ENCODE measurements at places on chromosomes 2 and 18.

DNA sequence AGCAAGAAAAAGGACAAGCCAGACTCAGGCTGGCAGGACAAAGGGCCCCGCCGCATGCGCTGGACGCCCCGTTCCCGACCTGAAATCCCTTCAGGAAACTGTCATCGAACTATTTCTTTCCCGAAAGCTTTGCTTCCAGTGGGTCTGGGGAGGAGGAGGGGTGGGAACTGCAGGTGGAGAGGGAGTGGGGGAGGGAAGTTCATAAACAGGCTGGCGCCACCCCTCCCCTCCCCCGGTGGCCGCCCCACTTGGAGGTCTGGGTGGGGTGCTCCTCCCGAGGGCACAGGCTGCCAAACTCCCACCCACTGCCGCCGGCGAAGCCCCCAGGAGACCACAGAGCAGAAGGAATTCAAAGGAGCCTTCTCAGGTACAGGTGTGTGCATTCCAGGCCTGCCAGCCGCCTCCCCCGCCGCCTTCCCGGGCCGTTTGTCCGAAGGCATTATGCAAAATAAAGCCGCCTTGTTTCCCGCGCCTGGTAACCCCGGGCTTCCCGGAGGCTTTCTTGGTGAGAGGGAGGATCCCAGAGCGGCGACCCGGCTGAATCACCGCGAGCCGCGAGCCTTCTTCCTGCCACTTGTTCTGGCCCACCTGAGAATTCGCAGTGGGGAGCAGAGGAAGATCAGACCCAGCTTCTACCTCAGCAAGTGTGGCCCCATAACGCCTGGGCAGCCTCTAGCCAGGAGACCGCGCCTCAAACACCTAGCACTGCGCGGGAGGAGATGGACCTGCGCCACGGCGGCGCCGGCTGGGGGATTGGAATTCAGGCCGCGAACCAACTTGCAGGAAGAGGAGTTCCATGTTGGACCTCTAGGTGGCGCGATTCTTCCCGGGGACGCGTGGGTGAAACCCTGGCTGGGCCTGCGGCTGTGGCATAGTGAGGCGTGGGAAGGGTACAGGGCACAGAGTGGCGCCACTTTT, 101.9 kb downstream of the FOXI3 start:
- DNase-seq, result peak; percentile 53

- no peak for DNase-seq
These were observed 6.3 kb downstream of the OSR1 start for GRCh38 chr2:19351899-19352697.

- no peak for DNase-seq
These were observed 8.7 kb upstream of the IMP4 start for GRCh38 chr2:130334026-130334425.

DNA sequence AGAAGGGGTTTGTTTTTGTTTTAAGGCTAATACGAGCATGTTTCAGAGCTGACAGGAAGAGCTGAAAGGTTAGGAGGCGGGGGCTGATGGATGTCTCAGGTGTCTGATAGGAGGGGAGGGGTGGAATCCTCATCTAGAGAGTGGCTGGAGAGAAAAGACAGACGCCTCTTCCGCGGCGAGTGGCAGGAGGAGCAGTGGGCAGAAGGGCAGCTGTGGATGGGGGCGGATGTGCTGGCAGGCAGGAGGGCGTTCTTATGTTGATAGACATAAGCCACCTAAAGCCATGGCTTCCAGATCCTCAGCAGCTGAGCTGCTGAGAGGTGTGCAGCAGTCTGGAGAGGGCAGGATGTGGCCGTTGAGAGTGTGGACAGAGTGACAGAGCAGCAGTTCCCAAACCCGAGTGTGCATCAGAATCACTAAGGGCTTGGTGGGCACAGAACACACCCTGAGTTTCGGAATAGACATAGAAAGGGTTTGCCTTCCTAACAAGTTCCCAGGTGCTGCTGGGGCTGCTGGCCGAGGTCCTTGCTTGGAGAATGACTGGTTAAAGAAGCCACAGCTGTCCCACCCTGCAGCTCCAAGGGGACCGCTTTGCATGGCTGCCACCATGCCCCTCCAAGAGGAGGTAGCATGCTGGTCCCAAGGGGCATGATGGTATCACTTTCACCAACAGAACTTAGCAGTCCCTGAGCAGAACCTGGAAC, 3.0 kb upstream of the ITM2C start:
- no peak for DNase-seq

DNA sequence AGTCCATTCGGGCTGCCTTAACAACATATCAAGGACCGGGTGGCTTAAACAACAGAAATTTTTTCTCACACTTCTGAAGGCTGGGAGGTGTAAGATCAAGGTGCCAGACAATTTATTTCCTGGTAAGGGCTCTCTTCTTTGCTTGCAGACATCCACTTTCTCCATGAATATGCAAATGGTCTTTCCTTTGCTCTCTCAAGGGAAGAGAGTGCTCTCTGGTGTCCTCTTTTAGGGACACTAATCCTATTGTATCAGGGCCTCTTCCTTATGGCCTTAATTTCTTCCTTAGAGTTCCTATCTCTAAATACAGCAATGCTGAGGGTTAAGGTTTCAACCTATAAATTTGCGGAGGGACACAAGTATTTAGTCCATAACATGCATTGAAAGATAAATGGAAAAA, 770.8 kb downstream of the DSC3 start:
- DNase-seq, result no peak

DNA sequence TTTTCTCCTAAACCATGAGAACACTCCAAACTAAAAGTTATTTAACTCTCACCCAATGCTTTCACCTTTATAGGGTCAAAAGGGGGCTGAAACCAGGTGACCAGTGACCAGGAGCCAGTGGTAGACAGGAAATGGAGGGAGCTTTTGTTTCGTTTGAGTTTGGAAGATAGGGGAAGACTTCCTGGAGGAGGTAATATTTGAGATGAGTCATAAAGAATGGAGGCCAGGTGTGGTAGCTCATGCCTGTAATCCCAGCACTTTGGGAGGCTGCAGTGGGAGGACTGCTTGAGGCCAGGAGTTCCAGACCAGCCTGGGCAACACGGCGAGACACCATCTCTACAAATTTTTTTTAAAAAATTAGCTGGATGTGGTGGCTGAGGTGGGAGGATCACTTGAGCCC, 8.5 kb downstream of the FAM161A start:
- no peak for DNase-seq

GRCh38 chr18:71846716-71847115, 697.4 kb downstream of the CBLN2 start:
- DNase-seq, result no peak

DNA sequence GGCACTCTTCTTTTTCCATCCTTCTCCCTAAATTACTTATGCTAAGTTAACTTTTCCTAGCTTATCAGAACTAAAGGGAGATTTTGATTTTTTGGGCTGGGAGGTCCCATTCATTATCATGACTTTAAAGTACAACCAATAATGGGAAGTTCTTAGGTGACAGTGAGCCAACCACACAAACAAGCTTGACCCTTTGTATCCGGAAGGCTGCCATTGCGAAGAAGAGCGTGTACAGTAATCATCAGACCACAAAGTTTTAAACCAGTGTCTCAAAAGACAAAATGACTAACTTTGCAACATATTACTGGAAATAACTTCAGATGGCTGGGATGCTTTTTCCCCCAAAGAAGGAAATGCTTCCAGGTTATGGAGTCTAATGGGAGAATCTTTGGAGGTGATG, 298.1 kb downstream of the TGIF1 start:
- DNase-seq, result no peak

- no peak for DNase-seq
These were observed 170.7 kb downstream of the TMEM182 start for GRCh38 chr2:102932501-102932900.

DNA sequence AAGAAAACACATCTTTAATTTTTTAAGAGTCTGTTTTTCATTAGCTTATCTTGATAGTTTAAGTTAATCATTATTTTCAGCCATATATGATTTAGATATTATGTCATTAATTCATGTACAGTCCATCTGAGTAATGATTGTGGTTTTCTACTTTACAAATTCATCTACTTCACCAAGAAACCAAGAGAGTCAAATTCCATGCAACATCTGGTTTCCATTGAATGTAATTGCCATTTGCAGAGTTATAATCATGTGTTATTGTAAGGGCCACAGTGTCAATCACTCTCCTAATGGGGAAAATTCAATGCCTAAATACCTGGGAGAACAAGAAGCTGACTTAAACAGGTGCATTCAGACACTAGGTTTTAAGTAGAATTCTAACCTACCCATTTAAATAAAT, 217.2 kb upstream of the OSR1 start:
- no peak for DNase-seq

- no peak for DNase-seq
These were observed 187.8 kb upstream of the ALPP start for GRCh38 chr2:232190796-232191195.

- DNase-seq, result no peak
These were observed 8.0 kb downstream of the ZNF516 start for GRCh38 chr18:76487070-76487469.

GRCh38 chr2:121355488-121355887, 70.5 kb upstream of the TFCP2L1 start:
- no peak for DNase-seq

- DNase-seq, result peak; percentile 59
These were observed at the start of gene TET3 for GRCh38 chr2:73984203-73984921. Gene TET3 (plus strand): TSS chr2:73984910. CDS start chr2:73986404, 1,494 bp downstream.

DNA sequence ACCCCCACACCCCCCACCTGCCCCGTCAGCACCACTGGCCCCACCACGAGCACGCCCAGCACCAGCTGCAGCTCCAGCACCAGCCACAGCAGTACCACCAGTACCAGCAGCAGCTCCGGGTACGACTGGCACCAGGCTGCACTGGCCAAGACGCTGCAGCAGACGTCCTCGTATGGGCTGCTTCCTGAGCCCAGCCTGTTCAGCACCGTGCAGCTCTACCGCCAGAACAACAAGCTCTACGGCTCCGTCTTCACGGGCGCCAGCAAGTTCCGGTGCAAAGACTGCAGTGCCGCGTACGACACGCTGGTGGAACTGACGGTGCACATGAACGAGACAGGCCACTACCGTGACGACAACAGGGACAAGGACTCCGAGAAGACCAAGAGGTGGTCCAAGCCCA, 75.3 kb downstream of the TSHZ1 start:
- DNase-seq, result no peak

DNA sequence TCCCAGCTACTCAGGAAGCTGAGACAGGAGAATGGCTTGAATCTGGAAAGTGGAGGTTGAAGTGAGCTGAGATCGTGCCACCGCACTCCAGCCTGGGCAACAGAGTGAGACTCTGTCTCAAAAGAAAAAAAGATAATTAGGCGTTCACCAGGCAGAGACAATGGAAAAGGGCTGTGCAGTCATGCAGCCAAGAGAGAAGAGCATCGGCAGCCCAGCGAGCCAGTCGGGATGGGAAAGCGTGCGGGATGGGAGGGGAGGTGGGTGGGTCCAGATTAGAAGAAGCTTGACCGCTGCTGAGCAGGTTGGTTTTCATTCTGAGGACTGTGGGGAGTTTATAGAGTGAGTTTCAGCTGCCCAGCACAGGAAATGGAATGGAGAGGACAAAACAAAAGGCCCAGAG, 15.0 kb upstream of the CYS1 start:
- DNase-seq, result no peak

GRCh38 chr18:61502472-61502871, 169.2 kb downstream of the CDH20 start:
- DNase-seq, result no peak

DNA sequence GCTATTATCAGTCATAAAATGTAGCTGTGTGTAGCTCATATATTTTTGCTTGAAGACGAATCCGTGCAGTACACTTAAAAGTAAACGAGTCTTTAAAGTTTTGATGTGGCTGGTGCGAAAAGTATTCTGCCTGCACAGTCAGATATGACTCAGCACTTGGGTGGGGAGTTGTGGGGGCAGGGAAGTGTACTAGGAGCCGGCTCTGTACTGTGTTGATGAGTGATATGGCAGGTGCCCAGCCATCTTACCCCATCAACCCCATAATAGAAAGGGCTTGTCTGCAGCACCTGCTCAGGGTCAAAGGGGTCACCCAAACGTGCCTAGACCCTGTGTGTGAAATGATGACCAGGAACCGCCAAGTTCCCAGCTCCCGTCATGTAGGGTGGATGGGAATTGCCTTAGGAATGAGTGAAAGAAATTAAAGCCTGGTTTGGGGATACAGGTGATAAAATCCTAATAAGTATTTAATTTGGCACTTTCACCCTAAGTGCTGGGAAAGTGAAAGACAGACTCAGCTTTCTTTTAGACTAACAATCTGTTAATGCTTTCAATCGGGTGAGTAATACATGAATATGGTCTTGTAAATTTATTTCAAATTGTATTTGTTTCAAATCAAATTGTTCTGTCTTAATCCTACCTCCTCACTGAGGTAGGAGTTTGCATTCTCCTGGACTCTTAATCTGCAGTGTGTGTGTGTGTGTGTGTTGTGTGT, 48.0 kb downstream of the BCL2L11 start:
- DNase-seq, result peak; percentile 4
